ENCODE measurements at places on chromosomes 1 and 21.

DNA sequence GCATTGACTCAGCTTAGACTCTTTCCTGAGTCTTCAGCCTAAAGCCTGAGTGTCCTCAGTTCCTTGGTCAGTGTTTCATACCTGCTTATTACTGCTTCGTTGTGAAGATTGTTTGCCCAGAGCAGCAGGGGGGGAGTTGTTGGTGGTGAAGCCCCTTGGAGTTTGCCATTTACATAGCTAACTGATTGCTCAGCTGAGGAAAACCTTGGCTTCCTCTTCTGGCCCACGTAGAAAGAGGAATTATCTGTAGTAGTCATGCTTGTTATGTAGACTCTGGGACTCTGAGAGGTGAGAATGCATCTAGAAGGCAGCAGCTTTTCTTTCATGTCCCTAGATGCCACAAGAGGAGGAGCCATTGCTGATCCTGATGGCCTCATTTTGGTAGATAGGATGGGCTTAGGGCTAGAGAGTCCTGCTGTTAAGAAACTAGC is 125.9 kb downstream of the MAST2 start:
- no peak for ATAC-seq

- no peak for ATAC-seq
These were observed 52.6 kb upstream of the RBM15 start for GRCh38 chr1:110286564-110286963.

DNA sequence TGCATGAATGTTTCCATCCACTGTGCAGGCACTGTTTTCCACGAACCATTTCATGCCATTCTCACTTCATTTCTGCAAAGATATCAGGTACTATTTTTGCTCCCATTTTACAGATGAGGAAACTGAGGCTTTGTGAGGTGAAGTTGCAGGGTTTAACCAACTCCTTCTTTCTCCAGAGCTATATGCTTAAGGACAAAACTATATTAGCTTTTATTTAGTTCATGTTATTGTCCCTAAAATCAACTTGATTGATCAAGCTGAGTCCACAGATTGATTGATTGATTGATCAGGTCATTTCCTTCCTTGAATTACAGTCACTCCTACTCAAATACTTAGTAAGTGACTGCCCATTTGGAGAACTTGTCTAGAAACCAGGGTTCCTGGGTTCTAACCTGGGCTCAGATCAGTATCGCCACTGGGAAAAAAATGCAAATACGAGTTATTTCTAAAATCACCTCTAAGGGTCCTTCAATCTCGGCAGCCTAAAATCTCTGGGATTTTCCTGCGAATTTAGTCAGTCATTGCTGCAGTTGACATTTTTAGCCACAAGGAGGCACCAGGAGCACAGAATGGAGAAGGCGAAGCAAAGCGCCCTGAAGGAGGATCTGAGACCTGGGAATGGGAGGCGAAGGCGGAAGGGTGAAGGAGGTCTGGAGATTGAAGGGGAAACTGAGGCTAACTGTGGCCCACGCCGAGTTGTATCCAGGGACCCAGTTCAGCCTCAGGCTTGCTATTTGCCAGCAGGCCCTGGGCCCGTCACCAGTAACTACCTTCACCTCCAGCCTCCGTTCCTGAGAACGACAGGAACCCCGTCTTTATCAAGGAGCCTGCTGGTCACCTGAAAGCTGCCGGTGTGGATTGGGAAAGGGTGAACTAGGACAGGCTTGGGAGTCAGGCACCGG is 14.3 kb upstream of the MUL1 start:
- ATAC-seq = peak; percentile 51

GRCh38 chr1:152411134-152411533 is 2.9 kb downstream of the CRNN start:
- no peak for ATAC-seq

DNA sequence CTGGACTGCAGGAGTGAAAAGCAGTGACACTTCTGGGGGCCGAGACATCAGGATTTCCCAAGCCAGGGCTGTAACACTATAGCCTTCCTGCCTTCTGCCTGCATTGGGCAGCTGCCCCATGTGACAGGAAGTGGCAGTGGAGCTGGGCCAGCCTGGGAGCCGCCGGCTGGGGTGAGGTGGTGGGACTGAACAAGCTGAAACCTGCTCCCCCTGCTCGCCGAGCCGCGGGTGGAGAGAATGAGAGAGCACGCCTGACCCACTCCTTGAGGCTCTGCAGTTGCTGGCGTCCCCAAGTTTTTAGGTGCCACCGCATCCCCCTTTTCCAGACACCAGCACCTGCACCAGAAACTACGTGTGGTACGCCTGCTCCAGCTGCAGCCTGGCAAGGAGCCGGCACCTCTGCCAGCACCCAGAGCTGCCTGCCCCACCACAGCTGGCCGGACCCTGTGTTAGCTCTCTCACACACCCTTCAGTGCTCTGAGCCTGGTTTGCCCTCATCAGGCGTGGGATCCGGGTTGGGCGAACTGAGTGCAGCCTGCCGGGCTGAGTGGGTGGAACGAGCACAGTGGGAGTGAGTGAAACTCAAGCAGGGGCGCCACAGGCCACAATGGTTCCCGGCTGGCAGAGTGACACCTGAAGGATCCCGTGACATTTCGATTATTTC is 119.4 kb downstream of the AKT3 start:
- ATAC-seq = no peak

DNA sequence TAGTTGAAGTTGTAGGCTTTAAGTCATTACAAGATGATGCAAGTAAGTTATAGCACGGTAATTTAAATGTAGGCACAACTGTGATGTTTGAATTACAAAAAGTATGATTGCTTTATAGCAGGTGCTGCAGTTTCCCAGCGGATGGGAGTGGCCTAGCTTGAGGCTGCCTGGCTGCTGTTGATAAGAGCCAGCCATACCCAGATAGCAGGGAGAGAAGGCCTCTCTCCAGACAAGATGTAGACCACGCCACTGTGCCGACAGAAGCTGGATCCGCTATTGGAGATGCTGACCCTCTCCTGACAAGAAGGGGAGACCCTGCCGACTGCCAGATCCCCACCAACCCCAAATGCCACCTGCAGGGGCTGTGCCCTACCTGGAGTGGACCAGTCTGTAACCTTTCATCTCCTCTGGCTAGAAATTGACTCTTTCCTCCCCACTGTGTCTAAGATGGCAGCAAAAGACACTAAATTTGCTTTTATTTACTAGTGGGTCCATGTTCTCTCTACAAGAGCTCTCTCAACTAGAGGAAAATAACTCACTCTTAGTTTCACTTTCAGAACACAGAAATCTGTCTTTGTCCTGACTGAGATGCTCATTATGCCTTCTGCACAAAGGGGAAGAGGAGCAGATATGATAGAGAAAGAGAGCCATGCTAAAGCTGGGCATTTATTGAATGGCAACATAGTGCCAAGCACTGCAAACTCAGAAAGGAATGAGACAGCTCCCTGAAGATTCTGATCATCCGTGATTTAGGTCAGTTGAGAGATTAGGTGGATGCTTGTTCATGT is 127.9 kb downstream of the URB2 start:
- peak; percentile 48 for ATAC-seq

GRCh38 chr21:36605426-36605825 is 93.5 kb upstream of the SIM2 start:
- ATAC-seq = no peak

- ATAC-seq = peak; percentile 62
These were observed 166.8 kb downstream of the HIVEP3 start for GRCh38 chr1:41751804-41752513.

DNA sequence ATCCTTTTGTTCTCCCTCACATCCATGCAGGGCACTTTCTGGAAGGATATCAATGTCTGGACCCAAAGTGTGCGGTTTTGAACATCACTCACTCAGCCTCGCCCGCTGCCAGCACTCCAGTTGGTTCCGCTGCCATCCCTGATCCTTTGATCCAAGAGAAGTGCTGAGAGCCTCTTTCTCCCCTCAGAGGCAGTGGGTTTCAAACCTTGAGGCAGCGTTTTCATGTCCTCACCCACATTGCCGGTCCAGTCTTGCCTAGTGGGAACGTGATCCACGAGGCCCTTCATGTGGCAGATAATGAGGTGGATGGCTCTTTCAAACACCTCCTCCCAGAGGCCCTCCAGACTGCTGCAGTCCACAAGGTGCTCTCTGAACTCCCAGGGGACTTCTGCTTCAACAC is 122.2 kb downstream of the ACTL8 start:
- no peak for ATAC-seq

DNA sequence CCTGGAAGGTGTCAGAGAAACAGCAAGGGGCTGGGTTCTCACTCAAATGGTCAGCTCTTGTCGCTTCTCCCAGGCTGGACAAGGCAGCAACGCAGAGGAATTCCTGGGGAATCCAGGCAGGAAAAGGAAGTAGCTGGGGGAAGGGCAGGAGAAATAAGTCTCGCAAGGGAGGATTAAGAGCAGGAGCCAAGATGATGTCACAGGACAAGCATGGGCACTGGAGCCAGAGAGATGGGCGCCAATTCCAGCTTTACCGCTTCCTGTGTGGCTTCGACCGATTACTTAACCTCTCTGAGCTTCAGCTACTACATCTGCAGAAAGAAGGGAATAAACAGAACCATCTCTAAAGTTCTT is 70.5 kb downstream of the SSBP3 start:
- no peak for ATAC-seq

GRCh38 chr1:206803221-206803730 is 31.0 kb upstream of the IL10 start:
- ATAC-seq = peak; percentile 92

DNA sequence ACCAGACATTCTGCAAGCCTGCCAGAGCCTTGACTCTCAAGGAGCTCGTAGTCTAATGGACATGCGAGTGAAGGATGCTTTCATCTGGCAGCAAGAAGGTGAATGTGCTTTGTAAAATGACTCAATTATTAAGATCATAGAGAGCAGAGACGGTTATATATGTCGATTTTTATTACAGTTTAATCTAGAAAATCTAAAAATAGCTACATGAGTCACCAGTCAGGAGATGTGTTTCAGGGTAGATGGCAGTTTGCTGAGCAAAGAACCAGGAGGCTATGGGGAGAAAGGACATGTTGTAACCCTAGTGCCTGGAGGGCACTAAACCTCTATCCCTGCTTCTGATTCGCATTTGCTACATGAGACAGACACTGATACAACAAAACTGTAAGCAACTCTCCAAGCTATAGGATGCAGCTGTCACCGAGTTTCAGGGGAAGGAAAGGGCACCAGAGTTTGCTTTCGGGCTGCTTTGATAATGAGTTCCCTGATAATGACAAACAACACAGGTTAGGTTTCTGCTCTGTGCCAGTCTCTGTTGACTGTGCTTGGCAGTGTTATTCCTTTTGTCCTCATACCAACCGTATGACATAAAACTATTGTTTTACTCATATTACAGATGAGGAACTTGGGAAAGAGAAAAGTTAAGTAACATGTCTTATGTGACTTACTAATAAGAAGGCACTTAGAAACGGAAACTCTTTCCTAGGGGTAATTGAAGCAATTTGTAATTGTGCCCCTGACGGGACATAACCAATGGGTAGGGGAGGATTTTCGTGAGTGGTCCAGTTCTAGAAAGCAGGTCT is 43.2 kb downstream of the C1orf198 start:
- ATAC-seq = no peak

- peak; percentile 15 for ATAC-seq
These were observed 642 bp upstream of the NT5C1A start for GRCh38 chr1:39672551-39672947.

DNA sequence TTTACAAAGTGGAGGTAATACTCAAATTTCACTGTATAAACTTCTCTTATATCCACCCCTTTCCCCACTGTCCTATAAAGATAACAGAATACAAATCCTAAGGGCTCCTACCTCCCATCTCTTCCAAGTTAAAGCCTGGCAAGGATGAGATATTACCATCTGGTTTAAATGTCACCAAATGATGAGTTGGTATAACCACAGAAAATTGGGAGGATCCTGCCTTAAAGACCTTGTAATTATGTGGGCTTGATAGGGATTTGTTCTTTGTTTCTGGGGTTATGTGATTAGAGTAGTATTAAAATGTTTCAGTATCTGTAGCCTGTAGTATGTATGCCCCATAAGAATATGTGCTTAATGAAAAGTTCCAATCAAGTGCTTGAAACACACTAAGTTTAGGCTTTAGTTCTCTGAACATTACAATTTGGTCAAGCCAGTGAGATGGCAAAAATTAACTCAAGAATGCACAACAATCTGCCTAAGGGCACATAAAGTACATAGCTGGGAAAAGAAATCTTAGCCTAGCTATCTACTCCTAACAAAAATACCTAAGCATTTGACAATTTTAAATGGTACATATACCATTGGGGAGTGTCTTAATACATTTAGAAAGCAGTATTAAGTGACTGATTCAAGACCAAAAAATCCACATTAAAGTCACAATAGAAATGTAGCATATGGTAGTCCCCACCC is 14.0 kb downstream of the KDM5B start:
- ATAC-seq = no peak

DNA sequence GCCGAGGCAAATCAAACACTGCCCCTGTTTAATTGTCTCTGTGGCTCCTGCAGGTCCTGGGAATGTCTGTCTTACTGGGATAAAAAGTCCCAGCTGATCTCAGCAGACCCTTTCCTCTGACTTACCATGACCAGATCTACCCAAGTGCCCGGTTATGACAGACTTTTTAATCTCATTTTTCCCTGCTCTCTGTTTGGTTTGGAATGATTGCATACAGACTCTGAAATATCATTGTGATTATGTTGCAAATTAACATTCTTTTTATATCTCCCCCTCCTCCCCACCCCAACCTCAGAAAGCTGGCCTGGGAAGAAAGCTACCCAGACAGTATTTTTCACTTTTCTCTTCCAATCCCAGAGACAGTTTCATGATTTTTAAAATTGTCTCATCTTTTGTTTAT is 16.3 kb downstream of the RAB7B start:
- ATAC-seq = no peak

- no peak for ATAC-seq
These were observed 13.5 kb downstream of the RCC2 start for GRCh38 chr1:17425806-17426600.

- no peak for ATAC-seq
These were observed 39.3 kb downstream of the TBX15 start for GRCh38 chr1:118948846-118949245.

GRCh38 chr1:30660241-30660640 is 63.1 kb downstream of the MATN1 start:
- no peak for ATAC-seq

- no peak for ATAC-seq
These were observed 35.4 kb downstream of the VANGL1 start for GRCh38 chr1:115677182-115677555.

GRCh38 chr1:32729254-32730046 is 26.9 kb upstream of the SYNC start:
- ATAC-seq = no peak

DNA sequence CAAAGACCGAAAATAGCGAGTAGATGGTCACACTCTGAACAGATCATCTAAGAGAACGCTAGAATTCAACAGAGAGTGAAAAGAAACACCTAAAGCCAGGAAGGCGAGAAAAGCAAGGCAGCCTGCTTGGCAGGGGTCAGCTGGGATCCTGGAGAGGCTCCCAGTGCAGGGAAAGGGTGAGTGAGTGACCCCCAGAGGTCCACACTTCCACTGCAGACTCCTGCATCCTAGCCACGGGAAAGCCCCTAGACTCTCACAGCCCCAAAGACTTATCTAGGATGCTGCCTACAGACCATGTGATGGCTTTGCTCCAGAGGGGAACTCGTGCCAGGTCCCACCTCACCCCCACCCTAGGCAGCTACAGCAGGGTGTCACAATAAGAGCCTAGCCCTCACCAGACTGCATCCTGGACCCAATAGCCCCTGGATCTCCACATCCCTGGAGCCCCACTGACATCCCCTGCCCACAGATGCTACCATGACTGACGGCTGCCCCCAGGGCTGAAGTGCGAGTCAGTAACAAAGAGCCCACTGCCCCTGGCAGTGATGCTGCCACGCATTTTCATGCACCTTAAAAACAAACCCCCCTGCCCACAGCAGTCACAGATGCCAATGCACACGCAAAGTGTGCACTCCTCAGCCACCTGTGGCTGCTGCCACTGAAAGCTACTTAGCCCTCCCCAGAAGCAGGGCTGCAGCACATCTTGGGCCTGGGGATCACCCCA is 62.2 kb downstream of the PSMG1 start:
- ATAC-seq = no peak

Measured in activated T-helper 17 cell treated with anti-CD3 and anti-CD28 coated beads, Interleukin-2, amount 50 U/mL, for 72 hours (primary cell).